ENCODE measurements at places on chromosomes 16 and 17. TPM values are rescaled to one million over a fixed set of nuclear protein-coding genes. Genes with fewer than 3 reads are reported as not detected.

Gene FBXW10
- total RNA-seq: not detected

DNA sequence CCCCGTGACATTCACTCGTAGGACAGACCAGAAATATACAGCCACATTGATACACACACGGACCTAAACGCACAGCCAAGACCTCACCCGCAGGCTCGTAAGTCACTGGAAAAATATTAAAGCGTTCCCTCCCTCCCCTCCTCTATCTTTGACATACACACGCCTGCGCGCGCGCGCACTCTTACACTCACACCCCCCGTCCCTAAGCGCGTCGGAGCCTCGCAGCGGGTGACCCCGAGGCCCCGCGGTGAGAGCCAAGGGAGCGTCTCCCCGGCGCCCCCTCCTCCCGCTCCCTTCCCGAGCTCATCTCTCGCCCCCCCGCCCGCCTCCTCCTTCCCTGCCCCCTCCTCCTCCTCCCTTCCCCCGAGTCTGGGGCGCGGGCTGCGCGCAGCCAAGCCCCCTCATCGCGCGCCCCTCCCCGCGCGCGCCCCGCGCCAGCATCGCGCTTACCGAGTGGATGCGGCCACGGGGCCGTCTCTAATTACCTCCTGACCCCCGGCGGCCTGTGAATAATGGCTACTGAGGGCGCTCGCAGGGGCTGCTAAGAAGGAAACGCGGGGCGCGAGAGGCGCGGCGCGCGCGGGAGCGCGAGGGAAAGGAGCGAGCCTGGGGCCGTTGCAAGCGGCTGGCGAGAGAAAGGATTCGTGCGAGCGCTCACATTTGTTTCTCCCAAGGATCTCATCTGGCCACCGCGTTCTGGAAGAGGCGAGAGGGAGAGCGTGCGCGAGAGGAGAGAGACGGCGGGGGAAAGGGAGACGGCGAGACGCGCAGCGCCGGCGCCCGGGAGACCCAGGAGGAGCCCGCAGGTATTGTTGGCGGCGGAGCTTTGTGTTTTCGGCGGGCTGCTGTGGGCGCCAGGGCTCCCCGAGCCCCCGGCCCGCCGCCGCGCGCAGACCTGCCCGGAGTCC is 42.4 kb downstream of the RAI1 start:
- peak; percentile 90 for DNase-seq

GRCh38 chr16:49415083-49415482 is 41.5 kb downstream of the C16orf78 start:
- no peak for DNase-seq

GRCh38 chr17:41012326-41013120 is 3.6 kb upstream of the KRTAP3-1 start:
- no peak for DNase-seq

Gene KREMEN2
- not detected for total RNA-seq

- no peak for DNase-seq
Measured at GRCh38 chr17:29022074-29022473, 16.2 kb upstream of the SEZ6 start.

Gene ENPP7
- total RNA-seq: not detected

Gene CLTC
- 576 TPM for total RNA-seq

Gene ANKRD40CL
- not detected for total RNA-seq

DNA sequence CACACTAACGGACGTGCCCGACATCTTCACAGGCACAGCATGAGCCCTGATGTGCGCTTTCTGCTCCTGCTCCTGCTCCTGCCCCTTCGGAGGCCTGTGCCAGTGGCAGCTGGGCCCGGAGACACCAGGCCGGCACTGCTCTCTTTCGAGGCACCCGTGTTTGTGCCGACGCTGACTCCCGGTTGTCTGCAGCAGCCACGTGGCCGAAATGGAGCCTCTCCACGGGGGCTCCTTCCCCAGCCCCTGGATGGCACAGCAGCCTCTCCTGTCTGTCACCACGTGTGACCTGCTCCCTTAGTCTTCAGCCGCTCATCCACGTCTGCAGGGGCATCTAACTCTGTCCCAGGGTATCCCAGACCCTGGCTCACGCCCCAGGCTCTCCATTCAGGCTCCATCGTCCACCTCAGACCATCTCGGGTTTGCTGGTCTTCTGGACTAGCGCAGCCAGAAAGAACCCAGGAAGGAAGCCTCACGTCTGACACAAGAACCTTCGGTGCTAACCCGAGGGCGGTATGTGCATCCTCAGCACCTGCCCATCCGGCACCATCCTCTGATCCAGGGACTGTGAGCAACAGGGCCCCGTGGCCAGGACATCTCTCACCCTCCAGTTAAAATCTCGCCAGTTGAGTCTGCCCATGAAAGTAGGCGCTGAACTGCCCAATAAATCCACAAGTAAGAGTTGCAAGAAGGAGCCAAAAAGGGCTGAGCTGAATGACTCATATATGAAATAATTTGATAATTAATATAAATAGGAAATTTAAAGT is 4.2 kb upstream of the RPH3AL start:
- no peak for DNase-seq

DNA sequence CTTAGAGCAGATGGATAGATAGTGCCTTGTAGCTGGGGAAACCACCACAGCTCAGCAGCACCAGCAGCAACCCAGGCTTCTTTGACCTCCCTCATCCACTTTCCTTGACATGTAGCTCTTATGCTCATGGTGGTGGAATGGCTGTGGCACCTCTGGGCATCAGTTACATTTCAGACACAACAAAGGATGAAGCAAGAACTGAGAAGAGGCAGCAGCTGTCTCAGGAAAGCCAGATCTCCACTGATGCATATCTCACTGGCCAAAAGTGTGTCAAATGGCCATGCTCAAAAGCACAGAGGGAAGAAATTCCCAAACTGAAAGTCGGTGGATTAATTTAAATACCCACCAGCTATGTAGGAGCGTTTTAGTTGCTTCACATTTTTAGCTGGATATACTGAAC is 671.4 kb upstream of the SALL1 start:
- DNase-seq: no peak

Data from IMR-90 (cell line).